Hypothalamus (tissue), 51 donors: ENCODE measurements at places on chromosomes 2 and 18.

DNA sequence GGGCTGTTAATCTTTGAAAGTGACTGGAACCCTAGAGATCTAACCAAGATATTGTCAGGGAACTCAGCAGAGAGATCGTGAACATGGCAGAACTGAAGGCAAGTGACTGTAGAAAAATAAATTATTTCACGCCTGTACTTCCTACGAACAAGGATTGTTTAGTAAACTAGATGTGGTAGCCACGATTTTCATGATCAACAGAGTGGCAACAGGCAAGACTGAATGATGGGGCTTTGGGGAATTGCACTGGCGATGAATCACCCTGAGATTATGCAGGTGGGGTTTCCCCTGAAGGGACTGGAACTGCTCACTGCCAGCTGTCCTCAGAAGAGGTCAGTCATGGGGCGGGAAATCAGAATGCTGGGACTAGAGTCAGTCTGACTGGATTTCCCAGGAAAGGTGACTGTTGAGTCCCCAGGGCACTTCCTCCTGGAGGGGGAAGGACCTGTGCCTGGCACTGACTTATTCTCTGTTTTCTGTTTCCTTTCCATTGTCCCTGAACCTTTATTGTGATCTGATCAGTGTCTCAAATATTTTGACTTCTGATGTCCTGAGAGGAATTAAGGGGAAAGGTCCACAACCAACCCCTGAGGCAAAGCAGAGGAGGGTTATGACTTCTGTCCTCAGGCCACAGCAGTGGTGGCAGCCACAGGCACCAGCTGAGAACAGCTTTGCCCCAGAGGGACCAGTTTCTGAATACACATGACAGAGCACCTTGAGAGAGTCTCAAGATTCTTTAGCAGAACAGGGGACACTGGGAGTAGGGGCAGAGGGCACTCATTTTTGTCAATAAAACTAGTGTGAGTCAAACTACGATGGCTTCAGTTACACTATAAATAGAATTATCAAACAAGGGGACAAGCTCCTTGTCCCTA lies 70.0 kb downstream of the NAB1 start:
- DNase-seq = no peak

- no peak for DNase-seq
Measured at GRCh38 chr2:10897956-10898355, 13.8 kb upstream of the KCNF1 start.

DNA sequence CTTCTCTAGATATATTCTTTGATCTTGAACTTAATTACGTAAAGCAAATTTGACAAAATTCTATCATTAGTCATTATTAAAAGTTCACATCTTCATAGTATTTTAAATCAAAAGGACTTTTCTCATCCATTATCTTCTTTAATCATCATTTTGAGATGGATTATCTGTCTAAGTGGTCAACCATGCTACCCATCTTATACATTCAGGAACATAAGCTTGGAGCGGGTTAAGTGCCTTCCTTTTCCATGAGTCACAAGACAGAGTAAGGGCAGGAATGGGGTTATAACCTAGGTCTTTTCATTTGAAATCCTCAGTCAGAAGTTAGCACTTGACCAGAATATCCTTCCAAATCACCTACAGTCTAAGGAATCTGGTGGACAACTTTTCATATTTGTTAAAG lies 297.1 kb downstream of the TCF4 start:
- DNase-seq = no peak

DNA sequence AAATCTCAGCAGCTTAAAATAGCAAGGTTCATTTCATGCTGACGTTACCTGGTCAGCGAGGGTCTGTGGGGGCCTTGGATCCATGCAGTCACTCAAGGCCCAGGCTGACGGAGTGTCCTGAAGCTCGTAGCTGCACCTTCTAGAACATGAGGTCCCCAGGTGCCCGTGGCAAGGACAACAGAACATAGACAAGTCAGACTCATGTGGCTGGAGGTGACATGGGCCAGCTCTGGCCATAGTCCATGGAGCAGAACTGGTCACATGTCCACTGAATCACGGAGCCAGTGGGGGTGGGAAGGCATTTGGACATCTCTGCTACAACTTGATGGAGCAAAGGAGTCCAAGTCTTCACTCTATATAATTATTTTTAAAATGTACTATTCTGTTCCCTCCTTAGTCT lies 233.2 kb downstream of the ACKR3 start:
- DNase-seq = no peak

- DNase-seq = no peak
Measured at GRCh38 chr18:36314098-36314497, 16.6 kb downstream of the FHOD3 start.

GRCh38 chr2:101729521-101730190 lies 32.1 kb downstream of the MAP4K4 start:
- DNase-seq = no peak

- no peak for DNase-seq
Measured at GRCh38 chr18:12593866-12594265, 64.0 kb downstream of the SPIRE1 start.

DNA sequence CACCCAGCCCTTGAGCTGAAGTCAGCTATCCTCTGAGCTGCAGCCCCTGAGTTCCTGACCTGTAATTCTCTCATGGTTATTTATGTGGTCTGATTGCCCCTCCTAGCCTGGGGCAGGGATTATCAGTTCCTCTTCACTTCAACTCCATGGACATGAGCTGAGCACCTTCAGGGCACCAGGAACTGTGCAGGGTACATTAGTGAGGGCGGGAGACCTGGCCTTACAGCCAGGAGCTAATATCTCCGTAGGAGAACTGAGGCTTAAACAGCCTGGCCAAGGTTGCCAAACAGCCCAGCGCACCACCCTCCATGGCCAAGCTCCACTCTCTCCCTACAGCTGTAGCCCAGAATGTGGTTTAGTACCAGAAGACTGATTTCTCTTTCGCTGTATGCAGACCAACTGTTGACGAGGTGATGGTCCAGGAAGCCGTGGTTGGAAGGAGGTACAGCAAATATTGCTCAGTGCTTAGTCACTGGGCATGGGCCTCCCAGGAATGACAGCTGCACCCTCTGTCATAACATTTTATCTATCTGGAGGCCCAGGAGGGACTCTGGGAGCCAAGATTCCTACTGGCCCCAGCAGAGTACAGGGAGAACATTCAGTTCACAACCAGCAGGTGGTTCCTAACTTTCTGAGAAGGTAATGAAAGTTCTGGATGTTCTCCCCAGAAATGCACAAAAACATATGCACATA lies 228.7 kb upstream of the SIX2 start:
- no peak for DNase-seq

DNA sequence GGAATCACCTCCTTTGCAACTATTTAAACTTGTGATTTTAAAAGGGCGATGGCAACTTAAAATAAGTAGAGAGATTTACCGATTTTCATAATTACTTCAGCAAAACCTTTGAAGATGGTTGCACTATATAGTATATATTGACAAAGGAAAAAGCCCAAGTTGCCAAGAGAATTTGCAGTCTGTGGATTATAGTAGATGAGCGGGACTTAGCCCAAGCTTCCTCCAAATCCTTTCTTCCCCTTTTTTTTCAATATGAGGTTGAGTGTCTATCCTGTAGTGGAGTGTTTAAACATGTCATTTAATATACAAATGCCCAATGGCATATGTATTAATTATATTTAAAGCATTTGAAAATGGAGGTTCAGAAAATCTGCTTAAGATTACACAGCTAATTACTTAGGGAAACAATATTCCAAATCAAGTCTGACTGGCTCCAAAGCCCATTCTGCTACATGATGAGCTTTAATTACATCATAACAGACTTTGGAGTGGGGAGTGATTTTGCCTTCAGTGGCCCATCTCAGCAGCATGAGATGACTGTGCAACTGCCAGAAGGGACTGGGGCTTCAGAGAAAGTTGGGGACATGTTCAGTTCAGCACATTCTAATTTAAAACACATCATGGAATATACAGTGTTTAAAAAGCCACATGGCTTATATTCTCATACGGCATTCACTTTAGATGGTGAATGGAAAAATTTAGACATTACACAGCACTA lies 73.2 kb downstream of the COL3A1 start:
- DNase-seq = no peak

GRCh38 chr18:37684590-37684989 lies 119.0 kb upstream of the CELF4 start:
- no peak for DNase-seq

GRCh38 chr2:6800553-6800952 lies 65.2 kb downstream of the CMPK2 start:
- no peak for DNase-seq

GRCh38 chr2:1153920-1154319 lies 203.3 kb downstream of the SNTG2 start:
- no peak for DNase-seq

- no peak for DNase-seq
Measured at GRCh38 chr18:3456686-3457069, 6.7 kb downstream of the TGIF1 start.

DNA sequence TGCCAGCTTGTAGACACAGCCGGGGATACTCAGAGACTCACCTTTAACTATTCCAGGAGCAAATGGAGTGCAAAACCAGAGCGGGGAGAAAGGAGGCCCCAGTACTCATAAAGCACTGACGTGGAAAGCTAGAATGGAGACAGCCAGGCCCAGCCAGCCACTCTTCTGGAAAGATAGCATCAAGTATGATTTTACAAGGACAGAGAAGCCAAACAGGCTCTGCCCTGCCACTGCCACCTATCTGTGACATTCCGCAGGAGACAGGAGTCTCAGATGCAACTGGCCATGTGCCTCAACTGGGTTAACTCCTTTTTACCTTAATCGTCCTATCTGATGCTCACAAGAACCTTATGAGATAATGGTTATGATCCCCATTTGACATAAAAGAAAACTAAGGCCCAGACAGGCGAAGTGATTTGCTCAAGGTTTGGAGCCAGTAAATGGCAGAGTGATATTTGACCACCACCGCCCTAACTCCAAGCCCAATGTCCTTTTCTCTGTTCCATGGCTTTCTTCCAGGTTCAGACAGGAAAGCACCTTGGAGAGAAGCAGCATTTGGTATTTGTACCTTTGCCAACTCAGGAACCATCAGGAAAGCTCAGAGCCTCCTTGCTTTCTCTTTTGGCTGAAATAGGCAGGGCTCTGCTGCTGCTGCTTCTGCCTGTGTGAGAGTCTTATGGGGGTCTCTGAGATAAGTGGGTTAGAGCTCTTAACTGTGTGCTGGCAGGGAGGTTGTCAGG lies 15.6 kb downstream of the KIF3C start:
- no peak for DNase-seq

DNA sequence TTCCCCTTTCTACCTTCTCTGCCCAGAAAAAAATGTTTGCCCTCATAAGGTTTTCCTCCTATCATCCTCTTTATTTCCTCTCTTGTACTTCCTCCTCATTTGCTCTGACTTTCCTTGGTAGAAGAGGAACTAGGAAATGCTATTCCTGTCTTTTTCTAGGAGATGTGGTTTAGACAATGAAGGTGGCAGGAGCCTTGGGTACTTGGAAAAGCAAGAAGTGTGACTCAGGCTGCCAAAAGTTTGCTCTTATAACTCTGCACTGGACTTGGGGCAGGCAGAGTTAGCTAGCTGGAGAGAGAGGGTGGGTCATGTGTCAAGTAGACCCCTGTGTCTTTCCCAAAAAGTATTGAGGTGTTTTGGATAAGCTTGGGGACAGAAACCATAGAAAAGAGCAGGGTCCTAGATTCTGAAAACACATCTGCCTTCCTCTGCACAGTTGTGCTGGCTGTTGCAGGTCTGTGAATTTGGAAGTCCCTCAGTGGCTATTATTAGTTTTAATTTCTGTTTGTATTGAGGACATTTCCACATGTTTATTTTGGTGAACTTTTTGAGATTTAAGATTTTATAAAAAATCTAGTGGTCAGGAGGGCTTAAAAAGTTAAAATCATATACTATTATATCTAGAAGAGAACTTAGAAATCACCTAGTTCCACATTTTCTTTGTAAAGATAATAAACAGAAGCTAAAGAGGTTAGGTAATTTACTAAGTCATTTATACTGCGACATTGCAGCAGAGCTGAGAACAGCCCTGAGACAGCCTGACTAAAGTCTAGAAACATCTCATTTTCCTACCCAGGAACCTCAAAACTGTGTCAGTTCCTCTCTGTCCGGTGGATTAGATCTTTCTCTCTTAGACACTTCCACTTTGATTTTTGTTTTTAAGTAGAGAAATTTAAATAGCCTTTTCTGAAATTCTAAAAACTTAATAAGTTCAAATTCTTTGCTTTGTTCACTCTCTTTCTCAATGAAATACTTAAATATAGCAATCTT lies 16.0 kb downstream of the INSIG2 start:
- no peak for DNase-seq

DNA sequence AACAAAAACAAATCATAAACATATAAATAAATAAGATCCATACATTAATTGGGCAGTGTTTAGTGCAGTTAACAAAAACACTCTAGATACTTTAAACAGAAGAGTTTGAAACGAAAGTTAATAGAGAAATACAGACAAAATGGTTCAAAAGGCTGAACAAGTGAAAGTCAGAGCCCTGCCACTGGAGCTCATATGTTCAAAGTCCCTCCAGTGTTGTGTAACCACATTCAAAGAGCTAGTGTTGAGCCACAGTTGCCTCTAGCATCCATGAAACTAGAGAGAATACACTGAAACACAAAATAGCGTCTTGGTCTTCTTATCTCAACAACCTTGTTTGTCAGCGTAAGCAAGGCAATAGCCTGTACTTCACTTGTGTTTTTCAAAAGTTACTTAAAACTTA lies 1309.8 kb upstream of the NRXN1 start:
- DNase-seq = no peak

GRCh38 chr2:171878481-171878993 lies 15.5 kb downstream of the SLC25A12 start:
- no peak for DNase-seq

DNA sequence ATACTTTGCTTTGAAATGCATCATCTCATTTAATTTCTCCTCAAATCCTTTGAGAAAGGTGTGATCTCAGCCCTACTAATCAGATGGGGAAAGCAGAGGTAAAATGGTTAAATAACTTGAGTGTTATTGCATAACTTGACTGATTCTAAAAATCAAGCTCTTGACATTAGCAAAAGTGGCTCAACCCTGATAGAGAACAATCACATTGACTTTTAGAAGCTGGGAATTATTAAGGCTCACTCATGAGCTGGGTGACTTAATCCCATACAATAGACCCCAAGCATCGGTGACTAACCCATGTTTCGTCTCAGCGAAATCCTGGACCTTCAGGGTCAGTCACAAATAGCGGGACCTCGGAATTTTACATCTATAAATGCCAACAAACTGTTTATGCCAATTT lies 378.9 kb downstream of the NBAS start:
- DNase-seq = no peak

- DNase-seq = peak; percentile 25
Measured at GRCh38 chr2:230713331-230714135, 891 bp downstream of the CAB39 start.

GRCh38 chr2:84643991-84644390 lies 127.7 kb downstream of the DNAH6 start:
- DNase-seq = no peak

GRCh38 chr18:26417190-26417589 lies 131.2 kb downstream of the KCTD1 start:
- no peak for DNase-seq

- DNase-seq = no peak
Measured at GRCh38 chr2:75054296-75054695, 95.9 kb downstream of the POLE4 start.

- no peak for DNase-seq
Measured at GRCh38 chr2:235594964-235595363, 101.1 kb downstream of the AGAP1 start.

GRCh38 chr2:221455214-221455613 lies 116.9 kb downstream of the EPHA4 start:
- no peak for DNase-seq

- peak; percentile 72 for DNase-seq
Measured at GRCh38 chr2:8534729-8535468, 147.0 kb upstream of the ID2 start.
